ENCODE measurements at places on chromosomes 3 and 15. TPM values are rescaled to one million over a fixed set of nuclear protein-coding genes. Genes with fewer than 3 reads are reported as not detected.

The C3orf18 gene
- total RNA-seq: 22.7 TPM

The TMEM207 gene
- not detected for total RNA-seq

The NLGN1 gene
- total RNA-seq: not detected

The ZNF710 gene
- total RNA-seq: 32.3 TPM

The SLTM gene
- 114 TPM for total RNA-seq

The CCR3 gene
- total RNA-seq: not detected

The TUSC7 gene
- not detected for total RNA-seq

DNA sequence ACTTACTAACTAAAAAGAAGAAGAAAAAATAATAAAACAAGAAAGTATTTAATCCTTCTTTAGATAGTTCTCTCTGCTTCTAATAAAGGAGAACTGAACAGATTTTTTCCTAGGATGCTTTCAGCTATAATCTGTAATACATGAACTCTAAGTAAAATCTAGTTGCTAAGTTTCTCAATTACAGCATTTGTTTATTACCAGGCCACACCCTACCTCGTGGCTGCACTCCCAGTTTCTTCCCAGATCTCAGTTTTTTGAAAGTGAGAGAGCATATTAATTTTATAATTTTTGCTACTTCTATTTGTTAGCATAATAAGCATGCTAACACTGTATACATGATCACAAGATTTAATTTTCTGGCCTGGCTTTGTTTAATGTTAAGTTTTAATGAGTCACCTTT lies 258.3 kb downstream of the IL5RA start:
- DNase-seq: no peak
- H3K27me3 ChIP-seq: no peaks in the 10 kb centered on the region
- no peaks in the 10 kb centered on the region for H3K36me3 ChIP-seq

DNA sequence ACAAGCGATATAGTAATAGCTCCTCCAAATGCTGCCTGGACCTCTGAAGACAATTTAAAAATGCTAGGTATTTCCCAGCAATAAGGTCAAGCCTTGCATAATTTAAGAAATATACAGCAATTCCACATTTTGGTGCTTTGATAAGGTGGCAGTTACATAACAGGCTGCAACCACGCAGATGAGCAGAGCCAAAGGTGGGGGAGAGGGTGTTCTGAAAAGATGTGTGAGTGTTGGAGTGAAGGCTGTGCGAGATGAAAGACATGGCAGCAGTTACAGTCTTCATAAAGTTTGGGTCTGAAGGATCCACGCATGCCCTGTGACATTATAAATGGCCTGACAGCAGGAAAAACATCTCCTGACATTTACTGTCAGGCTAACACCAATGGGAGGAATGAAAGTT lies 26.1 kb downstream of the CTDSPL start:
- no peak for DNase-seq
- no peaks in the 10 kb centered on the region for H3K36me3 ChIP-seq
- H3K27ac ChIP-seq: no peak overlapping the region
- no peaks in the 10 kb centered on the region for H3K4me1 ChIP-seq
- no peak overlapping the region for H3K4me3 ChIP-seq
- no peaks in the 10 kb centered on the region for H3K27me3 ChIP-seq

DNA sequence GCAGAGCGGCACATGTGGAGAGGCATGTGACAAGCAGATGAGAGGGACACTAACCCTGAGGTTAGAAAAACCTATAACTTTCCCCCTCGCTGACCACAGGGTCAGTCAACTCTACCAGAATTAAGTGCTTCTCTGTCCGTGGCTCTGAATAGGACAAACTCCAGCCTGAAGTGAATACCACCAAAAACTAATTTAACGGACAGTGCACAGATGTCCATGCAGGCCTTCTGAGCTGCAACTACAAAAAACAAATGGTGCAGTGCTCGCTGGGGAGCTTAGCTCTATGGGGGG lies 59.3 kb downstream of the ADCY5 start:
- no peaks in the 10 kb centered on the region for H3K4me1 ChIP-seq
- DNase-seq: no peak
- no peaks in the 10 kb centered on the region for H3K36me3 ChIP-seq
- no peak overlapping the region for H3K27ac ChIP-seq
- peaks cover 10% of the 10 kb centered on the region for H3K27me3 ChIP-seq
- no peak overlapping the region for H3K4me3 ChIP-seq

- no peak for DNase-seq
- peak overlapping the region; percentile 85 for H3K27ac ChIP-seq
- peak overlapping the region; percentile 7 for H3K4me3 ChIP-seq
- H3K36me3 ChIP-seq: no peaks in the 10 kb centered on the region
- H3K27me3 ChIP-seq: no peaks in the 10 kb centered on the region
These were observed 43.1 kb upstream of the FNDC3B start for GRCh38 chr3:171996178-171996817.

DNA sequence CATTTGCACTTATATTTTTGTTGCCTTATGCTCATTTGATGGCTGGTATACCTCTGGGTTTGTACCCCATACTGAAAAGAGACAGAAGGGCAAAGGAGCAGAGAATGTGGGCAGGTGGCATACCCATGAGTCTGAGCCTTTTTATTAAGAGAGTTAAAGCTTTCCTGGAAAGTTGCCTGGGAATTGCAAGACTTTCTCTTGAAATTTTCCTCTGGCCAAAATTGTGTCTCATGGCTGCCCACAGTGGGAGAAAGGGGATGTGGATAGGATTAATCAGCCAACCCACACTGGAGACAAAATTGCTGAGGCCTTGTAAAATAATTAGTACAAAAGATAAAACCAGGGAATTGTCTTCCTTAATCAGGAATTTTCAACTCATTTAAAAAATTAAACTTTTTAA lies 8.2 kb upstream of the NMD3 start:
- H3K27me3 ChIP-seq: peaks cover 9% of the 10 kb centered on the region
- no peak overlapping the region for H3K4me3 ChIP-seq
- H3K4me1 ChIP-seq: no peaks in the 10 kb centered on the region
- no peaks in the 10 kb centered on the region for H3K36me3 ChIP-seq

GRCh38 chr3:21229426-21230135 lies 521.4 kb downstream of the ZNF385D start:
- no peaks in the 10 kb centered on the region for H3K4me1 ChIP-seq
- no peak overlapping the region for H3K27ac ChIP-seq
- DNase-seq: no peak

GRCh38 chr3:158663246-158663645 lies 9.2 kb downstream of the LXN start:
- peaks cover 9% of the 10 kb centered on the region for H3K4me1 ChIP-seq
- peaks cover 6% of the 10 kb centered on the region for H3K36me3 ChIP-seq
- H3K4me3 ChIP-seq: no peak overlapping the region
- no peak overlapping the region for H3K27ac ChIP-seq
- no peak for DNase-seq
- H3K27me3 ChIP-seq: no peaks in the 10 kb centered on the region

DNA sequence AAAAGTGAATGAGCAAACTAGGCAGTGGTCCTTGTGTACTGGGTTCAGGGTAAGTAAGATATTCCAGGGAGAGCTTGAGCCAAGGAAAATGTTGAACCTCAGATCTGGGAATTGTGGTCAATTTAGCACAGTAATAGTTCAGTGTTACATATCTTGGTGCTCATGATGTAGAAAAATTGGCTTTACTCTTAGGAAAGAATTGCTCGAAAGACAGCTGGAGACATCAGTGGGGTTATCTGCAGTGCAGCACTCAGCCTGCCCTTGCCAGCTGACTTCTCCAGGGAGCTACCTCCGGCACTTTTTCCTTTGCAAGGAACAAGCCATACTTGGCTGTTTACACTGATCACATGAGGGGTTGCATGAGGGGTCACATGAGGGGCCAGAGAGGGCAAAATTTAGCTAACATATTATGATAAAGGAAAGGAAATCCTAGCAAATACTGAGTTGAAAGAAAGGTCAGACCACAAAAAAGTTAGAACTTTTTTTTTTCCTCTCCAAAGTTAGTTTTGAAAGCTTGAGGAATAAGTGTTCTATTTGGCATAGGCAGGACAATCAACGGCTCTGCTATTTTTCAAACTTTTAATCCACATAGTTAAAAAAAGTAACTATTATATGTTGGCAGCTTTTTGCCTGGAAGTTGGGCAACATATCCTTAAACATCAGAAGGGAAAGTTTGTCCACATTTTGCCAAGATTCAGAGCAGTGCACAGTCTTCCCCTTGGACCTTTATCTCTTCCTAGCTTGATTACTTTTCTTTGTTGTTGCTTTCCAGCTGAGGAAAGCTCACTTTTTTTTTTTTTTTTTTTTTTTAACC lies 92.4 kb downstream of the COL6A6 start:
- H3K4me1 ChIP-seq: no peaks in the 10 kb centered on the region
- DNase-seq: no peak
- no peaks in the 10 kb centered on the region for H3K36me3 ChIP-seq
- H3K4me3 ChIP-seq: no peak overlapping the region
- no peak overlapping the region for H3K27ac ChIP-seq

GRCh38 chr3:11072631-11073030 lies 80.1 kb downstream of the SLC6A1 start:
- H3K27ac ChIP-seq: no peak overlapping the region
- no peak for DNase-seq
- H3K4me3 ChIP-seq: no peak overlapping the region
- peaks cover 32% of the 10 kb centered on the region for H3K27me3 ChIP-seq
- no peaks in the 10 kb centered on the region for H3K36me3 ChIP-seq
- H3K4me1 ChIP-seq: no peaks in the 10 kb centered on the region

GRCh38 chr3:32284443-32285212 lies 46.1 kb downstream of the CMTM8 start:
- no peaks in the 10 kb centered on the region for H3K36me3 ChIP-seq
- peak overlapping the region; percentile 61 for H3K27ac ChIP-seq

DNA sequence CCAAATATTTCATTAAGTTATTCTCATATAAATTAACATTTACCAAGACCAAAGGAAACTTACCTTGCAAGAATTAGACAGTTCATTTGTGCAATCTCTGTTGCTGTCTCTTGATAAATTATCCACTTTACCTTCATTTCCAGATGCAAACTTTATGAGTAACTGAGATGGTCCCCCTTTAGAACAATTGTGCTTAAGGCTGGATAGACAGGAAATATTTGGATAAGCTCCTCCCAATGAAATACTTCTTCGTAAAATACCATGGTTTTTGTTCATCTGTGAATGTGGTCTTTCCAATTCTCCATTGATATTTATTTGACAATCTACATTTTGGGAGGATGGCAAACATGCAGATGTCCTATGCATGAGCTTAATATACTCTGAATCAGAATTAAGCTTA lies 78.2 kb downstream of the NEDD4 start:
- H3K36me3 ChIP-seq: no peaks in the 10 kb centered on the region
- no peaks in the 10 kb centered on the region for H3K27me3 ChIP-seq
- DNase-seq: no peak
- H3K4me3 ChIP-seq: no peak overlapping the region

- DNase-seq: no peak
- H3K4me3 ChIP-seq: no peak overlapping the region
- no peaks in the 10 kb centered on the region for H3K36me3 ChIP-seq
These were observed 8.7 kb upstream of the YEATS2 start for GRCh38 chr3:183688874-183689273.

- H3K27ac ChIP-seq: no peak overlapping the region
- H3K27me3 ChIP-seq: peaks cover 57% of the 10 kb centered on the region
- H3K4me1 ChIP-seq: no peaks in the 10 kb centered on the region
These were observed 2.6 kb downstream of the CACNA1D start for GRCh38 chr3:53496984-53497383.

DNA sequence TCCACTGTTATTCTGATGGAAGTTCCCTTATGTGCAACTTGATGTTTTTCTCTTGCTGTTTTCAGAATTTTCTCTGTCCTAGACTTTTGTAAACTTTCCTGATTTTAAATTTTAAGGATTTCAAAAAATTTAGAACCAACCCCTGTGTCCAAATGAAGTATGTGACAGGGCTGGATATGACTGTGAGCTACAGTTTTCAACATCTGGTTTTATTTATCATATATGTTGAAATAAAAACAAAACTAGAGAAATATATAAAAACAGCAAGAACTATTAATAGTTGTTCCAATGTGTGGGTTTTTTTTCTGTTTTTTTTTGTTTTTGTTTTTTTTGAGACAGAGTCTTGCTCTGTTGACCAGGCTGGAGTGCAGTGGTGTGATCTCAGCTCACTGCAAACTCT lies 47.4 kb upstream of the PSMD6 start:
- H3K4me1 ChIP-seq: no peaks in the 10 kb centered on the region
- no peak overlapping the region for H3K4me3 ChIP-seq
- H3K27ac ChIP-seq: no peak overlapping the region
- DNase-seq: no peak

DNA sequence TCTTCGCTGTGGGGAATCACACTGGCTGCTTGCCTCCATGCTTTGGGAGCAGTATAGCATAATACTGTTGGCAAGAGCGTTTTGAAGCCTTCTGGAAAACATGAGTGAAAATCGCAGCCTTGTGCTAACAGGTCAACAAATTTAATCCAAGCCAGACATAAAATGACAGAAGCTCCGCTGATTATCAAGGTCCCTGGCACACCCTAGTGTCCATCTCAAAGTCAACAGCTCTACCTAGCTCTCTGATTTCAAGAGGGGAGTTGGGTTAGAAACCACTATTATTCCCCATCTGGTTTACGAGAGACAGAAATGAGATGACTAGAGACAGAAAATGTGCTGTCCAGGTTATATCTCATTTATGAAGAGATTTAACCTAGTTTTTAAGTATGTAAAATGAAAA lies 73.6 kb upstream of the MDFIC2 start:
- no peak for DNase-seq
- no peak overlapping the region for H3K4me3 ChIP-seq
- H3K27me3 ChIP-seq: peaks cover 6% of the 10 kb centered on the region
- no peaks in the 10 kb centered on the region for H3K36me3 ChIP-seq
- H3K4me1 ChIP-seq: no peaks in the 10 kb centered on the region
- H3K27ac ChIP-seq: no peak overlapping the region

DNA sequence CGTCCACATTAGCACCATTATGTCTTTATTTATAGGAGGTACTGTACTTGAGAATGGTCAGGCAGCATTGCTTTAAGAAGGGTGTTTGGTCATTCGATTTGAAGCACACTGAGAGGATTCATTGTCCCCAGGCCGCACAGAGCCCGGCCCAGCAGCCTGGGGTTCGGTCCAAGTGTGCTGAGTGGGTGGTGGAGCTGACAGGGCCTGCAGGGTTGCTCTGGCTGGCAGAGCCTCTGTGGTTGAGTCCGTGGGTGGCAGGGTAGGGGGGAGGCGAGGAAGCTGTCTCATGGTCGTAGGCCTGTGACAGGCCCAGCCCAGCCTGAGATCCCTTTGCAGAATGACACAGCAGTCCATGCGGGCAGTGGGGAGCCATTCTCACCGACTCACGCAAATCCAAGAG lies 227.7 kb upstream of the TOPAZ1 start:
- no peak for DNase-seq
- no peaks in the 10 kb centered on the region for H3K4me1 ChIP-seq
- no peak overlapping the region for H3K4me3 ChIP-seq
- H3K27ac ChIP-seq: no peak overlapping the region
- H3K27me3 ChIP-seq: peaks cover 26% of the 10 kb centered on the region
- H3K36me3 ChIP-seq: no peaks in the 10 kb centered on the region

- no peaks in the 10 kb centered on the region for H3K4me1 ChIP-seq
- peaks cover 11% of the 10 kb centered on the region for H3K27me3 ChIP-seq
- H3K27ac ChIP-seq: no peak overlapping the region
- peak; percentile 84 for DNase-seq
- peaks cover 5% of the 10 kb centered on the region for H3K36me3 ChIP-seq
- H3K4me3 ChIP-seq: peak overlapping the region; percentile 84
These were observed 17.2 kb downstream of the MYL3 start for GRCh38 chr3:46845860-46846623.

Data from activated T-cell treated with anti-CD3 and anti-CD28 coated beads, Interleukin-2, amount 50 U/mL, for 72 hours (primary cell).